ENCODE measurements at places on chromosomes 6 and 20.
A peak's percentile ranks its signal among the peaks of the same experiment; 100 is the strongest.

GRCh38 chr6:52904562-52905279 lies 4.8 kb downstream of the GSTA3 start:
- no peak for DNase-seq

DNA sequence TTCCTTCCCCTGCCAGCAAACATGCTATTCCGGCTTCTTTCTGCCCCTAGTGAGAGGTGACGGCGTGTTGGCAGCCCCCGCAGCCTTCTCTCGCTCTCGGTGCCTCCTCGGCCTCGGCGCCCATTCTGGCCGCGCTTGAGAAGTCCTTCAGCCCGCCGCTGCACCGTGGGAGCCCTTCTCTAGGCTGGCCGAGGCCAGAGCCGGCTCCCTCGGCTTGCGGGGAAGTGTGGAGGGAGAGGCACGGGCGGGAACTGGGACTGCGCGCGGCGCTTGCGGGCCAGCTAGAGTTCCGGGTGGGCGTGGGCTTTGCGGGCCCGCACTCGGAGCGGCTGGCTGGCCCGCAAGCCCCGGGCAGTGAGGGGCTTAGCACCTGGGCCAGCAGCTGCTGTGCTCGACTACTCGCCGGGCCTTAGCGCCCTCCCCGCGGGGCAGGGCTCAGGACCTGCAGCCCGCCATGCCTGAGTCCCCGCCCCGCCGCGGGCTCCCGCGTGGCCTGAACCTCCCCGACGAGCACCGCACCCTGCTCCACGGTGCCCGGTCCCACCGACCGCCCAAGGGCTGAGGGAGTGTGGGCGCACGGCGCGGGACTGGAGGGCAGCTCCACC lies 20.0 kb upstream of the PXDC1 start:
- no peak for DNase-seq

DNA sequence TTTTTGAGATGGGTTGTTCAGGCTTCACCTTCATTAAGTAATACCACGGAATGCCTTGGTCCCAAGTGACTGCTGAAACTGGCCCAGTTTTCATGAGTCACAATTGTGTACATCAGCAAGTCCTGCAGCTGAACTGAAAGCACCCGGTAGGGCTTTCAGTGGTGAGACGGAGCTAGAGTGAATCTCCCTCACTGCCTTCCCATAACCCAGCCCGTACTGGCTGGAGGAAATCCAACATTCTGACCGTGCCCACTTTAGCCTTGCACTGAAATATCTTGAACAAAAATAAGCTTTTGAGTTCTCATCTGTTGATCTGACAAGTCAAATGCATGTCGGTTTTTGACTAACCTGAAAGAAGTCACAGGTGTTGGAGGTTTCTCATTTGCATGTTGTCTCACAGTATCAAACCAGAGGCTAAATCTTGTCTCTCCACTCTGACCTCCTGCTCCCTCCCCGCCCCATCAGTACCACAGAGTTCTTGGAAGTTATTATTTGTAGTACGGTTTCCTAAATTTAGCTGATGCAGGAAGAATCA lies 35.9 kb downstream of the DUSP22 start:
- DNase-seq = no peak

- DNase-seq = no peak
These were observed 4.5 kb downstream of the ZDHHC14 start for GRCh38 chr6:157385482-157385881.

DNA sequence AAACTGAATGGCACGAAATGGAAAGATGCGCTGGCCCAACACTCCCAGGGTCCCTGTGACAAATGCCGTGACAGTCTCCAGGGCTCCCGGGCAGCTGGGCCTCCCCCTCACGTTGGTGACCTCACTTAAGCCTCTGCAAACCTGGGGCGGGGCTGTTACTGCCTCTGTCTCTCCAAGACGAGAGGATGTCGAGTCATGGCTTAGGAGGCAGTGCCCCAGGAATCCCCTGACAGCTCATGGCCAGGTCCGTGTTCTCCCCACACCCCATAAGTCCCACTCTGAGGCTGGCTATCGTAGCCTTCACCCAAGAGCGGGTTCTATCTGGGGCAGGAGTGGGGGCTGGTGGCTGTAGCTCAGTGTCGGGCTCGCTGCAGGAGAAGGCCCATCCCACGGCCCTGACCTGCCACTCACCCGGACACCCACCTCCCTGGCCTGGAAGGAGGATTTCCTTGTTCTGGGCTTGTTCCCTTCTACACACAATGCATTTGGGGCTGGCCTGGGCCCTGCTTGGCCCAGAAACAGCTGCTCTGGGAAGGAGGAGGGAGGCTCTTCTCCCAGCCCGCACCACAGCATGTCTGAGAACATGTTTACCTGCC lies 5.6 kb upstream of the RPS21 start:
- no peak for DNase-seq

GRCh38 chr20:11120431-11120830 lies 446.6 kb upstream of the JAG1 start:
- no peak for DNase-seq

DNA sequence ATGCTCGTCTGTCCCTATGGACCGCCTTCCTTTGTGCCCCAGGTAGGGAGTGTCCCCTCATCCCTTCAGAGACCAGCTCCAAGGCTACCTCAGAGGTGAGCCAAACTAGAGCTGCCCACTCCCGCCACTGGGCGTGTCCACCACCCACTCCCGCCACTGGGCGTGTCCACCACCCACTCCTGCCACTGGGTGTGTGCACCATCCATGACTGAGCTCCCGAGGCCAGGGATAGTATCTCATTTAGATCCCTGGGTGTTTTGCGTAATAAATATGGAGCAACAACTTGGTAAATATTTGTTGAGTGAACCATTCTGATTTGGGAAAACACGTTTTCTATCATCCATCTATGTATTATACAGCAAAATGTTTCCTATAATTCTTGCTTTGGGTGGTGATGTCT lies 68.8 kb downstream of the ZBTB2 start:
- no peak for DNase-seq

- no peak for DNase-seq
These were observed 289.7 kb upstream of the ID4 start for GRCh38 chr6:19547507-19547906.

- no peak for DNase-seq
These were observed 91.0 kb upstream of the ESR1 start for GRCh38 chr6:151716526-151716932.

DNA sequence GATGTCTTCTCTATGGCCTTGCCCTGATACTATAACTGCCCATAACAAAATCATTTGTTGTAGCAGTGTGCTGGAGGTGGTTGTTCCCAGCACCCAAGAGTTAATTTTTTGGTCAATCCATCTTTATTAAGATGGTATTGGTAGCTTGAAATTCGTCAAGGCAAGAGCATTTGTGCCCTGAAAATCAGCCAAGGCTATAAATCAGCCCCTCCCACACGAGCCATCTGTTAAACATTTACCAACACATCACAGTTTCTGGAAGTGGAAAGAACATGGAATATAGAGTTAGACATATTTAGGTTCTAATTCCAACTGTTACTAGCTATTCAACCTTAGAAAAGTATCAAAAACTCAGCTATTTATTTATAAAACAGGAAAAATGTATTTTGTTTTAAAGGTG lies 888.4 kb upstream of the GJE1 start:
- no peak for DNase-seq

DNA sequence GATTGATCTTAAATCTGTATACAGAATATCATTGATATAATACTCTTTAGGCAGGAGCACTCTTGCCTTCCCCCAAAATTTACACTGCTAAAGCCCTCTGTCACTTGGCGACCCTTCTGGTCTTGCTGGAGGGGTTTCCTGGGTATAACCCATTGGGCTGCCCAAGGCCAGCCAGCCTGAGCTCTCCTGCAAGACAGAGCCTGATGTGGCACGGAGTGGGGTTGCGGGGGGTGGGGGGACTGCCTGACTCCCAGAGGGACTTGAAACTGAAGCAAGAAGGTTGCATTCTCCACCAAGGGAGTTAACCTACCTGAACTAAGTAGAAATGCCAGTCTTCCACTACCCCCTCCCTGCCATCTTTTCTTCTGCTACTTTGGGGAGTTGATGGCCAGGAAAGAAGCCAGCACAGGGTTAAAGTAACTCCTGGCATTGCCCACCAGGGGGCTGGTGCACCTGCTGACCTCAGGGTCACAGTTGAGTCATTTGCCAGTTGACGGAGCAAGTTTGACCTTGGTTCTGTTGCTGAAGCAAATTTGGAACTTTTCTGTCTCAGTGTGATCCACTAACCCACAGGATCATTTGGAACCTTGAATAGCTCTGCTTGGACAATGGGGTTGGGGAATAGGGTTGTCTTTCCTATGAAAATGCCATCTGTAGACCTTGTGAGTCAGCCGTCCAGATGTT lies 79.4 kb downstream of the ASXL1 start:
- DNase-seq = no peak

GRCh38 chr6:142857233-142857761 lies 87.7 kb downstream of the HIVEP2 start:
- DNase-seq = no peak

GRCh38 chr20:57399587-57400155 lies 8.5 kb downstream of the RBM38 start:
- peak; percentile 38 for DNase-seq

GRCh38 chr6:143107911-143108761 lies 47.4 kb downstream of the AIG1 start:
- DNase-seq = no peak

GRCh38 chr6:139990026-139990686 lies 615.7 kb upstream of the CITED2 start:
- DNase-seq = no peak

DNA sequence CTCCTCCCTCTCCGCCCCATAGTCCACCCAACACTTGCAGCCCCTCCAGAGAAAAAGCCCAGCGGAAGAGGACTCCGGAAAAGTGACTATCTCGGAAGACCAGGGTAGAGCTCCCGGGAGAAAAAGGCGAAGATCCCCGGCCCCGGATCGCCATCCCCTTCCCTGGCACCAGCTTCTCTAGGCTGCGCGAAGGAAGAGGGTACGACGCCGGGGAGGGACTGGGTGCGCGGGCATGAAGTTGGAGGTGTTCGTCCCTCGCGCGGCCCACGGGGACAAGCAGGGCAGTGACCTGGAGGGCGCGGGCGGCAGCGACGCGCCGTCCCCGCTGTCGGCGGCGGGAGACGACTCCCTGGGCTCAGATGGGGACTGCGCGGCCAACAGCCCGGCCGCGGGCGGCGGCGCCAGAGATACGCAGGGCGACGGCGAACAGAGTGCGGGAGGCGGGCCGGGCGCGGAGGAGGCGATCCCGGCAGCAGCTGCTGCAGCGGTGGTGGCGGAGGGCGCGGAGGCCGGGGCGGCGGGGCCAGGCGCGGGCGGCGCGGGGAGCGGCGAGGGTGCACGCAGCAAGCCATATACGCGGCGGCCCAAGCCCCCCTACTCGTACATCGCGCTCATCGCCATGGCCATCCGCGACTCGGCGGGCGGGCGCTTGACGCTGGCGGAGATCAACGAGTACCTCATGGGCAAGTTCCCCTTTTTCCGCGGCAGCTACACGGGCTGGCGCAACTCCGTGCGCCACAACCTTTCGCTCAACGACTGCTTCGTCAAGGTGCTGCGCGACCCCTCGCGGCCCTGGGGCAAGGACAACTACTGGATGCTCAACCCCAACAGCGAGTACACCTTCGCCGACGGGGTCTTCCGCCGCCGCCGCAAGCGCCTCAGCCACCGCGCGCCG lies 822 bp downstream of the FOXQ1 start:
- DNase-seq = no peak

DNA sequence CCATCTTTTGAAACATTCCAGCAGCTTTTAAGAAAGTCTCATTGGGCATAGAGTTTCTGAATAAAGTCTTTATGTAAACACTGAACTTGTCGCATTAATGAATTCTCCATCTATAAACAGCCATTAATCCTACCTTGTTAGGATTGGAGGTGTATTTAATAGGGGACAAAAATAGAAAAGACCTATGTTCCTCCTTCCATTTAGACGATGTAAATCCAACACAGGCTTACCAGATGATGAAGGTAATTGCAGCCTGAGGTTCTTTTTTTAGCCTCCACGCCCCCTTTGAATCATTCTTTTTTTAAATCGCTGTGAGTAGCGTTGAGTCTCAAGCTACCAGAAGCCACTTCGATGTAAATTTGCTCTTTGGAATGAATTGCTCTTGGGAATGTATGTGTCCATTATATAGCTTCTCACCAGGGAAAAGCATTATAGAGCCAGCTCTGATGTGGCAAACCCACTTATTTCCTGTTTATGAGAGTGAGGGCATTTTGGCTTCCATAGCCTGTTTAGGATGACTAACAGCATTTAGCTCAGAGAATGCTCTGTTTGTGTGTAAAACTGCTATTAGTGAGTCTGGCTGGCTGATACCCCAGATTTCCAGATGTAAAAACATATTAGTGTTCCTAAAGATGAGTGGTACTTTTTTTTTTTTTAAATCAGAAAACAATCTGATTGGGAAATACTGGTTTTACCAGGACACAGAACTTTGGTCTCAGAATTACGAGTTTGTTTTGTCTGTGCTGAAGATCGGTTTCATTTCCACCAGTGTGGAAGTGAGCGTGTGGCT lies 74.9 kb upstream of the CLDN20 start:
- no peak for DNase-seq

DNA sequence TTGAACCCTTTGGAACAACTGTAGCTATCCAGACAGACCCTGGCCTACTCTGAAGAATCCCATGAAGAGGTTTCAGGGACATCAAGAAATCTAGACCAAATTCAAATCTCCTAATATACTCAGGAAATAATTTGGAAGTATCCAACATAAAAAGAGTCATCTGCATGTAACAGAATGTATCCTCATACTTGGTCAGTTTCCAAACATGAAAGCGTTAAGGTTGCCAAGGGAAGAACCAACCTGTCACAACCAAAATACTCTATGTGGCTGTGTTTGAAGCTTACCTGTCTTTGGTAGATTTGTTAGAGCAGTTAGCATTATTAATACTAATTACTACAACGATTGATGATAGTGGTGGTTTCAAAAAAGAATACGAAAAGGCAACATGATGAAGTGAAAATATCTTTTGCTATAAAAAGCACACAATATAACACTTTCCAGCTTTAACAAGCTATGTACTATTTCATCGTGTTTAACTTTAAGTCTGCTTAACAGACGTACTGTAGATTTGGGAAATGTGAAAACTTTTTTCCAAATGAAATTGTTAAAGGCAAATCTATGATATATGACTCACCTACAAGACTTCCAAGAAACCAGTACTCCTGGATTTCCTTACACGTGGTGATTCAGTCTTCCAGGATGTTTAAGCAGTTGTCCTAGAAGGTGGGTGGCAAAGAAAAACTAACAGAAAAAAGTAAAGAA lies 46.6 kb upstream of the ENPP1 start:
- no peak for DNase-seq

- DNase-seq = no peak
These were observed 98.3 kb downstream of the TMEM242 start for GRCh38 chr6:157224951-157225574.

- DNase-seq = peak; percentile 32
These were observed 31.7 kb upstream of the IL20RA start for GRCh38 chr6:137076277-137077068.

Measured in stimulated activated CD4-positive, alpha-beta T cell treated with anti-CD3 and anti-CD28 coated beads, Interleukin-12 subunit alpha, Interleukin-12 subunit beta, amount 100 ng/mL, for 4 hours (primary cell).